SHP77 (cell line): ENCODE measurements at places on chromosomes 4 and X.

DNA sequence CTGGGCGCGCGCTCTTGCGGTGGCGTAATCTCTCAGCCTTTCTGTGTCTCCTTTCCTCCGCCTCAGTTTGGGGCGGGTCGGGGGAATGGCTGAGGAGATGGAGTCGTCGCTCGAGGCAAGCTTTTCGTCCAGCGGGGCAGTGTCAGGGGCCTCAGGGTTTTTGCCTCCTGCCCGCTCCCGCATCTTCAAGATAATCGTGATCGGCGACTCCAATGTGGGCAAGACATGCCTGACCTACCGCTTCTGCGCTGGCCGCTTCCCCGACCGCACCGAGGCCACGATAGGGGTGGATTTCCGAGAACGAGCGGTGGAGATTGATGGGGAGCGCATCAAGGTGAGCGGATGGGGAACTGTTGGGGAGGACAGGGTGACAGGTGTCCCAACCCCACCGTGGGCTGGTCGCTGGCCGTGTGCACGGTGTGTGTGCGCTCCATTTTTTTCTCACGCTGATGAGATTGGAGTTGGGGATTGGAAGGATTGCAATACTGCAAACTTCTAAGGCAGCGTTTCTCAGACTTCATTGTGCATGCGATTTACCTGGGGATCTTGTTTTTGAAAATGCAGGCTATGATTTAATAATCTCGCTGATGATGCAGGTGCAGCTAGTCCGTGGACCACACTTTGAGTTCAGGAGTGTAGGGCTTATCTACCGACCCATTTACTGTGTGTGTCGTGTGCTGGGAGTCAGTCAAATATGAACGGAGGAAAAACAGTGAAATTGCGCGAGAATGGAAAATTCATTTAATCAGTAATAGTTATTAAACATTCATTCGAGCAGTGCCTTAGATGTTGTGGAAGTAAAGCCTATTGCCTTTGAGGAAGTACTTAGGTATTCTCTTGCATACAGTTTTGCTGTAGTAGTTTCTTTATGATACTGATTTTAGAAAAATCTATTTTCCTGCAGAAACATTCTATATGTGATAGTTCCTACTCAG lies at the start of gene RAB33B:
RAB33B (plus strand) TSS at position 11 of the 935 bp plus-strand sequence; CDS start at position 86, 75 bp downstream.
- DNase-seq: no peak

DNA sequence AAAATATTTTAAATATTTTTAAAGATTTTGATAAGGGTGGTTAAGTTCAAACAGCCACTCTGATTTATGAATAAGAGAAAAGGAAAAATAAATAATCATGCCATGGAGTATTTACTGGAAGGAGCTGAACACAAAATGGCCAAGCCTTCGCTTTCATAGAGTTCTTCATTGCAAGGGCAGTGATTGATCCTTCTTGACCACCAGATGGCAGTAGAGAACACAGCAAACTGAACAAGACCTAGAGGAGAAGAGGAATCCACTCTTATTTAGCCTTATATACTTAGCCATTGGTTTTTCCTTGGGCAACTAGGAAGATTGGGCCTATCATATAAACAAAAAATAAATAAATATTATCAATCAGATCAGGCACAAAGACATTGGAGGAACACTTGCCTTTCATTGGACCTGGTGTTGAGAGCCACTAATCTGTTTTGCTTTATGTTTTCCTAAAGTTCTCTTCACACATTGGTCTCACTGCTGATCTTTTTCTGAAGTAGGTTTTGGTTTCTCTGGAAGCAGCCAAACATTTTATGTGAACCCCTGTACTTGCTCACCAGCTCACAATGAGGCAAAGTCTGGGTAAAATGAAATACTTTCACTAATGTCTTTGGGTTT lies 58.1 kb upstream of the PARM1 start:
- DNase-seq: peak; percentile 87

DNA sequence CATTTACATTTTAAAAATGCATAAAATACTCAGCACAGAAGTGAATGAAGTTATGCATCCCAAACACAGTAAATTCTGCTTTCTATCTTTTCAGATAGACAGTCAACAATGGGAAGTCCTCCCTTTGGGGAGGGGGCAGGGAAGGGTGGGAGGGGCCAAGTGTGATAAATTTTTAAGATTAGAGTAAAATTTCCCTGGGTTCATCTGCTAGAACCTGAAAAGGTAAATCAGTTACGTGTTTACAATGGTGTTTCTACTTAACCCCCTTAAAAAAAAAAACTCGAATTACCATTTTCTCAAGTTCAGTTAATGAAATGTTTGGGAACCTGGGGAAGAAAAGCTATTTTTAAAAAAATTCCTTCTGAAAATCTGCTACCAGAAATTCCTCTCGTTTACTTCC lies 9.1 kb downstream of the PITX2 start:
- DNase-seq: no peak

- DNase-seq: no peak
Measured at GRCh38 chr4:8497762-8498161, 57.2 kb downstream of the TRMT44 start.

- DNase-seq: no peak
Measured at GRCh38 chr4:140703463-140703862, 52.7 kb downstream of the TBC1D9 start.

DNA sequence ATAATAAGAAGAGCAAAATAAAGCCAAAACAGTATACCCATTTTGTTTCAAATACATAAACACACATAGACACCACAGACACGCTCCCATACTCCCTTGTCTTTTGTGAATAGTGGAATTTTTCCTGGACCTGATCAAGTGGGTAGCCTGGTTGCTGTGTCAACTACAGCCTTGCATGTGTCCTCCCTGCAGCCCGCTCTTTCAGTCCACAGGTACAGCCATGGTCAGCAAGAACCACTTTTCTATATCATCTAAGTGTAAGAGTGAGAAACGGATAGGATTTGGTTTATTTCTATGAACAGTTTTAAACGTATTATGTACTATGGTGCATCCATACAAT lies 9.8 kb downstream of the PWWP3B start:
- no peak for DNase-seq

DNA sequence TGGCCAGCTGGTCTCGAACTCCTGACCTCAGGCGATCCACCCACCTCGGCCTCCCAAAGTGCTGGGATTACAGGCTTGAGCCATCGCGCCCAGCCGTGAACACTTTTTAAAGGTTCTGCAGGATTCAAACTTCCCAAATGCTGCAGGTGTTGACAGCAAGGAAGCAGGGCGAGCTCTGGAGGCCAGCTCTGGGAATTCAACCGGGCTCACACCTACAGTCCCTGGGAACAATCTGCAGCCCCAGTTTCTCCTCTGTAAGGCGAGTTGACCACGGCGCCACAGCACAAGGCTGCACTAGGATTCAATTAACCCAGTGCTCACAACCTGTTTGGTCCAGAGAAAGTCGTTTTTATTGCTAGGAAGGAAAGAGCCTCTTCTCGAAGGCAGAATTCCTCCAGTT lies 1.6 kb downstream of the MTNR1A start:
- DNase-seq: peak; percentile 8

GRCh38 chrX:43655151-43656004 lies 721 bp upstream of the MAOA start:
- DNase-seq: no peak

DNA sequence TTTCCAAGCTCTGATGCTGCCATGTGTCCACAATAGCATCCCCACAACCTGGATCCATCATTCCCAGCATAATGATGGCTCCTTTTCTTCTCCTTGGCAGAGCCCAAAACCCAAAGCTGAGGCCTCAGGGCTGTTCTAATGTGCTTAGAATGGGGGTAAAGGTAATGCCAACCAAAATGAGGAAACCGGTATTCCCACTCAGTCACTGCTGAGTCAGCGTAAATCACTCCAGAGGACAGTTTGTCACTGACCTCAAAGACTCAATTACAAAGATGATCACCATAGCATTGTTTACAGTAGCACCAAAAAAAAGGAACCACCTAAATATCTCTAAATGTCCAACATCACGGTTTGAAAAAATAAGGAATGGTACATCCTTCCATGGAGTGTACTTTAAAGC lies 41.2 kb downstream of the OTOP1 start:
- no peak for DNase-seq

- no peak for DNase-seq
Measured at GRCh38 chr4:650951-651883, 22.9 kb downstream of the ATP5ME start.

DNA sequence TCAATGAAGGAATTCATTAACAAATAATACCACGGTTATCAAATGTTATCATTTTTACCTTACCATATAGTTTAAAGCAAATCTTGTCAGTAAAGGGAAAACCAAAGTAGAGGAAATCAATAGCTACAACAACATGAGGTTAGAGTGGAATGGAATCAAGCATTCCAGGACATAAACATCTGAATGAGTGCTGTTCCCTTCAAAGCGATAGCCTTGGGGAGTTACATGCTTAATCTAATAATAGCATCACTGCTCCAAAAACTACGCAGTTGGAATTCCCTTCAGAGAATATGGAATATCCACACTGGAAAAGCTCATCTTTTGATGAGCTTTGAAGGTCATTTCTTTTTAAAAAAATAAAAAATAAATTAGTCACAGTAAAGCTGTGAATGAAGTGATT lies 31.2 kb downstream of the PDE5A start:
- DNase-seq: no peak

DNA sequence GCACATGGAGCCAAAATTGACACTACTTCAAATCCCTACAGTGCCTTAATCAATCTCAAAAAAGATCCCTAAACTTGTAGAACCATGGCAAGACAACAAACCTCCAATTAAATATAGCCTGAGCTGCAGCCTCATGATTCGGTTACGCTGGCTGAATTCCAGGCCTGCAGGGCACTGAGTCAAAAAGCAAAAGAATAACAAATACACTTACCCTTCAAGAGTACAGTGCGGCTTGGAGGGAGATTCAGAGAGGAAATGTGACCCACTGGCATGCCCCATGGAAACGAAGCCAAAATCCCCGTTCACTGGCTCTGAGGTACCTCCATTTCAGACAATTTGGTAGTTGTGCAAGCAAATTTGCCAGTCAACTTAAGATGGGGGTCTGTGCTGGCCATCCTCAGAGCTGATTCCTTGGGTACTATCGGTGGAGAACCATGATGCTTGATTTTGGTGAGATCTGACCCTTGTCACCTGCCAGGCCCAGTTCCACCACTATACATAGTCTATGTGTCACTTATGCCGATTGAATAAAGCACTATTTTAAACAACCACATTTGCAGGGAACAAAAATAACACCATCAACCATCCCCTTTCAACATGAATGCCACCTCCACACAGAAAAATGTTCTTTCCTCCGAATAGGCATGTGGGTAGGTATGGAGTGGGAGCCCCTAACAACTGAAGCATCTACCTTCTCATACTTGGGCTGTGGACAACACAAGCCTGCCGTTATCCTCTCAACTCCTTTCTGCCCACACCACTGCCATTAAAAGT lies 2.1 kb downstream of the C4orf54 start:
- DNase-seq: no peak

DNA sequence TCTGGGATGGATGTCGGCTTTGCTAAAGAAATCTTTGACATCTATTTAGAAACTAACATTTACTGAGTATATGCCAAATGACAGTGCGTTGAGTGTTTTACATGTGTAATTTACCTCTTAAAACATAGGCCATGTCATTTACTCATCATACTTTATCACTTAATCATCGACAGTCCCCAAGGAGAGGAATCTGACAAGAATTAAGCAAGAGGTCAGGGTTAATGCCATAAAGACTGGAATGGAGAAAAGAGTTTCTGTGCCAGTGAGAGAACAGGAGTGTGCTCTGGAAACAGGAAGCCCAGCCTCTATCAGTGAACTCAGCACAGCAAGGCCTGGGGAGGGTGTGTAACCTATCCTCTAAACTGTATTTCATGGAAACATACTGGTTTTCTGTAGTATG lies 28.0 kb upstream of the AMOT start:
- no peak for DNase-seq

DNA sequence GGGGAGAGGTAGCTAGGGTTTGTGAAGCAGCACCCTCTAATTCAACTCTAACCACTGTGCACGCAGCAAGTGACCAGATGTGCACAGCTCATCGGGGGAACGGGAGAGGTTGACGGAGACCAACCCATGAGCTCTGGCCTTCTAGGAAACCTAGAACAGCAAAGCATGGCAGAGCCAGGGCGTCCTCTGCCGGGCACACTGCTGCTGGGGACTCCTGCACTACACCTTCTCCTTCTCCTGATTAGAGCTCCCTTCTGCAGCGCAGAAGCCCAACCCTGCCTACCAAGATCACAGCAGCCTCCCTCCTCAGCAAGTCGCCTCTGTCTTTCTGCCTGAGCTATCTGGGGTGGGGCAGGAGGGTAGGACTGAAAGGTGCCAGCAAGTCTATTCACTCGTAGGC lies 252.3 kb upstream of the PSAPL1 start:
- no peak for DNase-seq

- DNase-seq: no peak
Measured at GRCh38 chr4:150004481-150004880, 73.8 kb upstream of the DCLK2 start.

GRCh38 chrX:68831405-68832100 lies 2.7 kb downstream of the EFNB1 start:
- no peak for DNase-seq

- DNase-seq: no peak
Measured at GRCh38 chr4:111788099-111788498, 357.2 kb upstream of the FAM241A start.

DNA sequence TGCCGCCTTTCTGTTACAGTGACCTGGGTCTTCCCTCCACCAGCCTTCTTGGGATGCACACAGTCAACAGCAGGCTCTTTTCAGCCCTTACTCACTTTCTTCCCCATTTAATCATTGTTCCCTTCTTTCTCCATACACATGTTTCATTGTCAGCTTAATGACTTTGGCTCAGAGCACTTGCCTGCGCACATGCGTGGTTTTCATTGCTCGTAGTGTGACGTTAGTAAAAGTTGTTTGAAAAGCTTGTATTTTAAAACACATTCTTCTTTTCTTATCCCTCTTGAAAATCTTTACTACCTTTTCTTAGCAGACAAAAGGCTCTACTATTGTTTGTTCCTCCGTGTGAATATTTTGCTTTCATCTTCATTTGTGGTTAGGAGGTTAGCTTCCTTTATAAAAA lies 19.7 kb upstream of the SCOC start:
- no peak for DNase-seq

- no peak for DNase-seq
Measured at GRCh38 chr4:142558851-142559250, 287.2 kb downstream of the INPP4B start.

DNA sequence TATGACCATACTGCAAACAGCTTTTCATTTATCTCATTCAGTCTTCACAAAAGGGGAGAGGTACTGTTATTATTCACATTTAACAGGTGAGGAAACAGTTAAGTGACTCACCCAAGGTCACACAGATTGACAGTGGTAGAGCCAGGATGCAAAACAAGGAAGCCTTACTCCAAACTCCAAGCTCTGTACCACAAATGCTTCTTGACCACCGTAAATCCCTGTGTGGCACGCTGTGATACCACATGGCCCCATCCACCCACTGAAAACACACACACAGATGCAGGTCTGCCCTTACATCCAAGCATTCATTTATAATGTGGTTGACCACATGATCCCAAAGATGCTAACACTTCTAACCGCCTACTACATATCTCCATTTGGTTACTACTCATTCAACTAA lies 129.5 kb downstream of the TSPAN5 start:
- no peak for DNase-seq

DNA sequence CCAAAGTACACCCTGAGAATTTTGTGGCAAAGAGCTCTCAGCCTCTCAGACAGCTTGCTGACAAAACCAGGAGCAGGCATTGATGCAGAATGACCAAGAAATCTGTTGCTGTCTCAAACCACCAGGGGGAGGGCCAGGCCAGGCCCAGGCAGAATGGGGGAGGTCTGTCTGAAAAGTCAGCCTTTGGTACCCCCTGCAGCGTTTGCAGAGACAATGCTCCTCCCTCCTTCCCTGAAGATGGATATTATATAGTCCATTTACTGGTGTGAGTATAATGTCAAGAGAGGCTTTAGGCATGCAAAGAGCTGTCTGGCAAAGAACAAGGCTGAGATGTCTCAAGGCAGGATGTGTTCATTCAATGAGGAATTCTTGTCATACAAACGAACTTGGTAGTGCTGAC lies 52.9 kb upstream of the TRPC5OS start:
- DNase-seq: peak; percentile 0
